ENCODE measurements at places on chromosomes 2 and 18.

DNA sequence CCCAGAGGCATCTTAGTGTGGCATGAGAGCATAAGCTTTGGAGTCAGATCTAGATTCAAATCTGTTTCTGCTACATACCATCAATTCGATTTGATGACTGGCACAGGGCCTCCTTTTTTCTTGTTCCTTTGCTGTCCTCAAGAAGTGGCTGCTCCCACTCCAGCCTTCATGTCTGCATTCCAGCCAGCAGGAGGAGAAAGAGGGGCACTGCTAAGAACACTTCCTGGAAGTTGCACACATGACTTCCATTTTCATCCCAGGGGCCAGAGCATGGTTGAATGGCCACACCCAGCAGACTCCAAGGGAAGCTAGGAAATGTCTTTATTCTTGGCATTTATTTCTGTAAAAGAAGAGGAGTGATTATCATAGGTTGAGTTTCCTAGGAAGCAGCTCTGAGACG lies 50.4 kb downstream of the EML6 start:
- no peak for DNase-seq

- DNase-seq = no peak
Observed at GRCh38 chr2:120775194-120775593, 39.5 kb downstream of the GLI2 start.

GRCh38 chr18:8507915-8508705 lies 101.1 kb upstream of the RAB12 start:
- DNase-seq = no peak

DNA sequence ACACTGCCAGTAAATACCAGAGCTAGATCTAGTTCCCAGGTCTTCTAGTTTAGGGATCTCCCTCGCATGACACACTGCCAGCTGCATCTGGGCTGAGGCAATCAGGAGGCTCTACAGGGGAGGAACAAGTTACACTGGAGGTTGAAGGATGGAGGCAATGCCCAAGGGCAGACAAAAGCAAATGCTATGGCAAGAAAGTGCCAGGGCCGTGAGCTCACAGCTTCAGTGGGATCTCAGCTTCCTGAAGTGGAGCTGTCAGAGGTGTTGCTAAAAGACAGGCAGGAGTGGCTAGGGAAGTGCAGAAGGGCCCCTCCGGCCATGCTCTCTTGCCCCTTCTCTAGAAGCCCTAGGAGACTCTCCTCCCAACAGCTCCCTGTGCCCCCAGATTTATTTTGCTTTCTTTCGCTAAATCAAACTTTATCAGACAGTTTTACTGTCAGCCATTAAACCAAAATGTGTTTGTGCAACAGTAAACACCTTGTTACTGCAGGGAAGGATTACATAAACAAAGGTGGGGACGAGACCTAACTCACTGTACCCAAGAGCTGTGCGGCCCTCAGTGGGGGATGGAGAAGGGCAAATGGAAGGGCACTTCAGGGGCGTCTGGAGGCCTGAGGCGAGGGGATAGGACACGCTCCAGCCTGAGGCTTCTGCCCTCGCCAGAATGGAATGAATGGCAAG lies 39.4 kb upstream of the PKDCC start:
- no peak for DNase-seq
